ENCODE measurements at places on chromosomes 12 and 14.

DNA sequence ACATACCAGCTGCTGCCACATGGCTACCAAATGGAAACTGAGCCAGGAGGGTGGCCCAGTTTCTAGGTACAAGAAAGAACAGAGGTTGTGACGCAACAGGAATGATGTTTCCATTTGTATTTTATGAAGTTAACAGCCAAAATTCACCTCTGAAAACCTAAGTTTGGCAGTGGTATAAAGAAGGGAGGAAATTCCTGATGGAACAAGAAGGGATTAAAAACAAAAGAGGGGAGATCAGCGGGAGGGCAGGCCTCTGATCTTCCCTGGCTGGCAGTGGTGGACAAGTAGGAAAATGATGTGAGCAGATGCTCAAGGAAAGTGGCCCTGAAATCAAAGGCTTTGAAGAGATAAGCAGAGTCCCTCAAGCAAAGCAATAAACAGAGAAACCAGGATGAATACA, 47.3 kb upstream of the BCL2L14 start:
- no peak for DNase-seq

DNA sequence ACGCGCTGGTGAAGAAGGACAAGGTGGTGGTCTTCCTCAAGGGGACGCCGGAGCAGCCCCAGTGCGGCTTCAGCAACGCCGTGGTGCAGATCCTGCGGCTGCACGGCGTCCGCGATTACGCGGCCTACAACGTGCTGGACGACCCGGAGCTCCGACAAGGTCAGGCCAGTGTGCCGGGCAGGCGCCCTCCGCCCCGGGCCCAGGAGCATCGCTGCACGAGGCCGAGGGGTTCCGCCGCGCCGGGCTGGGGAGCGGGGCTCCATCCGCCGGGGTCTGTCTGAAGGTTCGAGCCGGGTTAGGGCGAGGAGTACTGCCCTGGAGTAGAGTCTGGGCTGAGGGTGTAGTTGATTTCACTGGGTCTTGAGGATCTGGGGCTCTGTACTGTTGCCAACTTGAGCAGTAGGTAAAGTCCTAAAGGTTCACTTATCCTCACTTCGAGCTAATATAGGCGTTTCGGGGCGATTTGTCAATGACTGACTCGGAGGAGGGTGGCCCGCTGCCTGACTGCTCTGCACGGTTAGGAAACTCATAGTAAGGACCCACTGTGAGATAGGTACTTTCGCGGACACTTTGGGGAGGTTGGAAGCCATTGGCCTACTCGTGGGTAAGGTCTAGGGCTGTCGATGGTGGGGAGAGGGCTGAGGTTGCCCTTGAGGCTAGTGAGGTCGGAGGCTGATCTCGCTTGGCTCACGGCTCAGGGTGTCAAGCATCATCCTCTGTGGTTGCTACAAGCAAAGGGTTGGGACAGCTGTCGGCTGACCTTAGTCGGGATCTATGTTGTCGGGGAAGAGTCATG, 574 bp downstream of the GLRX5 start:
- DNase-seq: no peak

GRCh38 chr12:356276-356988, 32.7 kb downstream of the KDM5A start:
- no peak for DNase-seq

- DNase-seq: no peak
These were observed 134.3 kb downstream of the PLXNC1 start for GRCh38 chr12:94282675-94283074.

DNA sequence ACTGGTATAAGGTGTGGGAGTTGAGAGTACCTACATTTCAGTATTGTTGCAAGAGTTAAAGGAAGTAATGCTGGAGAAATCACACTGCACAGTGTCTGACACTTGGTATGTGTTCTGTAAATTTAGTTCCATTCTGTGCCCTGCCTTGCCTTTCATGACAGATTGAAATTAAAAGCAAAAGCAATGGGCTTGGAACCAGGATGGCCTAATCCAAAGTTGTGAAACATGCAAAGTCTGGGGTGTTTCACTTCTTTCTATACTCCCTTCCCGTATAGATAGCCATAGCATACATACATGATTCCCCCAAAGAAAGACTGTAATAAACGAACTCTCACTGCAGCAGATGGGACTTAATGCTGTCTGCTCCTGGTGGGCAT, 281.1 kb downstream of the NRXN3 start:
- DNase-seq: no peak

Data from muscle of arm (tissue), 14 donors.